DMS53 (cell line): ENCODE measurements at places on chromosomes 13 and 19.

GRCh38 chr19:29617366-29618266 lies 11.5 kb downstream of the POP4 start:
- DNase-seq: no peak

- no peak for DNase-seq
Measured at GRCh38 chr19:43780706-43781525, at the start of gene KCNN4. KCNN4 (minus strand) TSS chr19:43780973; CDS start chr19:43780861, 112 bp downstream.

GRCh38 chr13:76884186-76884906 lies 1.9 kb downstream of the KCTD12 start:
- DNase-seq: peak; percentile 63

- DNase-seq: no peak
Measured at GRCh38 chr13:50205581-50205980, 190.3 kb downstream of the KCNRG start.

DNA sequence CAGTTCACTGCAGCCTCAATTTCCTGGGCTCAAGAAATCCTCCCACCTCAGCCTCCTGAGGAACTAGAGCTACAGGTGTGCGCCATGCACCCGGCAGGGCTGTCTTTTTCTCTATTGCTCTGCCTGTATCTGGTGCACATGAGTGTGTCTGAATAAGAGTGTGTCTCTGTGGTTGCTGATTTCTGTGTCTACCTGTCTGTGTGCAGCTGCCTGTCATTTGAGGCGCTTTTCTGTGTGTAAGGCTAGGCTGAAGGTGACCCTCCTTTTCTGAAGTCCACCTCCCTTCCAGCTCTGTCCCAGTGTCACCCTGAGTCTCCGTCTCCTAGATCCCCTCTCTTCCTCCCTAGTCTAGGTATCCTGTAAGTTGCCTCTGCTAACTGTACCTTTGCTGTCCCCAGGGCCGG lies 1.5 kb upstream of the PRR12 start:
- peak; percentile 67 for DNase-seq

DNA sequence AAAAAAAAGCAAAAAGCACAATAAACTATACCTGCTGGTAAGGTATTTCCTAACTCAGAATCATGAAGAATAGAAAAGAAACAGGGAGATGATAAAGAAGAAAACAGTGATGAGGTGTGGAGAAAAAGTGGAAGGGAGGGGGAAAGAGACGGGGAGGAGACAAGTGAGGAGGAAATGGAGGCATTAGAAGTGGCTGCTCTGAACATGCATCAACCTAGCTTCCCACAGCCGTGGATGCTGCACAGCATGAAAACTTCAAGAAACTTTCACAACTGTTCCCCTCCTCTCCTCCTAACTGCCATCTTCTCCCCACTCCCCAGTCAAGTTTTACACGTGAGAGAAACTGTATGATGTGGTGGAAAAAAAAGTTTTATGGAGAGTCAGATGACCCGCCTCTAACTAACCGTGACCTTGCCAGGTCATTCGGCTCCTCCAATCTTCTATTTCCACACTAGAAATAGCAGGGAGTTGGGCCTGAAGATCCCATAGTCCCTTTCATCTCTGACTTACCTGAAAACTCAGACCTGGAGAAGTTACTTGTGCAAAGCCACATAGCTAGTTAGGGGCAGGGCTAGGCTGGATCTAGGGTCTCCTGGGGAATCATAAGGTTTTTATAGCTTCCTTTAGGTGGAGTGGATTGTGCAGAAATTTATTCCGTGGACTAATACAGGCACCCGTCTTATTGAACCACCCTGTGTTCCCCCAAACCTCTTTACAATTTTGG lies 461.9 kb downstream of the KLF5 start:
- no peak for DNase-seq

DNA sequence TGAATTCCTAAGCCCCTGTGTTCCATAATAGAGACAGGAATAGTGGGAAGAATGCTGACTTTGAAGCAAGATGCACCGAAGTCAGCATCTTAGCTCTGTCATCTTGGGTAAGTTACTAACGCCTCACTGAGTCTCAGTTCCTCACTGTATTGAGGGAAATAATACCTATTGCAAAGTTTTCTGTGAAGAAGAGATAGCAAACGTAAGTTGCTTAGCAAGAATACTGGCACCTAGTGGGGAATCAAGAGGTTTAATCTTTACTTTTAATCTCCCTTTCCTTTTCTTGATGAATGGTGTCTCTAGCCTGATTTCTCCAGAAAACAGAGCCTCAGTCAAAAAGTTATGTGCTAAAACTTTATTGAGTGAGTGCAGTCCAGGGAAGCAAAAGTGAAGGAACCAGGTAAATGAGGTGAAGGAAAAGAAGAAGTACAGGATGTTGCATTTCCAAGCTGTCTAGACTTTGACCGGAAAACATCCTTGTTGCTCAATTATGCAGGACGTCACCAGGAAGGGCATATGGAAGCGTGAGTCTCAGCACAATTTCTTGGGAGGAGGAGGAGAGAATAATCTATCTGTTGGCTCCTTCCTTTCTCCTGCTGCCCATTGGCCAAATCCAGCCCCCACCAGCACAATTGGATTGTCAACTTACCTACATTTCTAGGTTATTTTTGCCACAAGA lies 210.0 kb downstream of the B3GLCT start:
- peak; percentile 13 for DNase-seq

DNA sequence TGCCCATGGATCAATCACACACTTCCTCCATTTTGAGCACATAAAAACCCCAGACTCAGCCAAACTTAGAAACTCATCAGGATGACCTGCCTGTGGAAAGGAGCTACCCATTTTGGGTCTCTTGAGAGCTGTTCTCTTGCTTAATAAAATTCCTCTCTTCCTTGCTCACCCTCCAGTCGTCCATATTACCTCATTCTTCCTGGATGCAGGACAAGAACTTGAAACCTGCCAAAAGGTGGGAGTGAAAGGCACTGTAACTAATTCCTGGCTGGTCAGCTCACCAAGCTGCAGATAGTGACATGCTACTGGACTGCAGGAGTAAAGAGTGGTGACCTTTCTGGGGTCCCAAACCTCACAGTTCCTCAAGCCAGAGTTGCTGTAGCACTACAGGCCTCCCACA lies 20.2 kb downstream of the LIG4 start:
- peak; percentile 1 for DNase-seq

DNA sequence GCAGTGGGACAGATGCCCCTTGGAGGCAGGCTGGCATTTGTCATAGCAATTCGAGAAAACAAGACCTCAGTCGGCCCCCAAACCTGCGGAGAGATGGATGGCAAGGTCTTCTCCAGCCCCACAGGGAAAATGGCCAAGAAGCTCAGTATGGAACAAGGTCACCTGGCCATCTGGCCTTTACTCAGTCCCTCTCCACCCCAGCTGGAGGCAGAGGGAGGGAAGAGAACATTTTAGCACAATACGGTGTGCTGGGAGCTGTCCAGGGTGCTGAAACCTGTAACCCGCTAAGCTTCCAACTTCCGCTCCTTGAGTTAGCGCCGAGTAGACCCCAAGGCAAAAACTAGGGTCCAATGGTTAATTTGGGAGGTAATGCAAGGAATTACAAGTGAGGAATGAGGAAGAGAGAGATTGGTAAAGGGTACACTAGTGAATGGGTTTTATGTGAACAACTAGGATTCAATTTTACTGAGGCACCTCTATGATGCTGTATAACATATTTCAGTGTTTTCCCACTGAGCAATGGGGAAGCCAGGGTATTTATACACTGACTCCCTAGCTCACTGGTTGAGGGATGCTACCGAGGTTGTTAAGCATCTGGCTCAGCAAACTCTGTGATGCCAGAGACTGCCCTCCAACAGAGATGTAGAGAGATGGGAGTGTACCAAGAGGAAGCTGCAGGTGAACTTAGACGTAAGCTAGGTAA lies 64.3 kb downstream of the CACNA1A start:
- DNase-seq: peak; percentile 10

DNA sequence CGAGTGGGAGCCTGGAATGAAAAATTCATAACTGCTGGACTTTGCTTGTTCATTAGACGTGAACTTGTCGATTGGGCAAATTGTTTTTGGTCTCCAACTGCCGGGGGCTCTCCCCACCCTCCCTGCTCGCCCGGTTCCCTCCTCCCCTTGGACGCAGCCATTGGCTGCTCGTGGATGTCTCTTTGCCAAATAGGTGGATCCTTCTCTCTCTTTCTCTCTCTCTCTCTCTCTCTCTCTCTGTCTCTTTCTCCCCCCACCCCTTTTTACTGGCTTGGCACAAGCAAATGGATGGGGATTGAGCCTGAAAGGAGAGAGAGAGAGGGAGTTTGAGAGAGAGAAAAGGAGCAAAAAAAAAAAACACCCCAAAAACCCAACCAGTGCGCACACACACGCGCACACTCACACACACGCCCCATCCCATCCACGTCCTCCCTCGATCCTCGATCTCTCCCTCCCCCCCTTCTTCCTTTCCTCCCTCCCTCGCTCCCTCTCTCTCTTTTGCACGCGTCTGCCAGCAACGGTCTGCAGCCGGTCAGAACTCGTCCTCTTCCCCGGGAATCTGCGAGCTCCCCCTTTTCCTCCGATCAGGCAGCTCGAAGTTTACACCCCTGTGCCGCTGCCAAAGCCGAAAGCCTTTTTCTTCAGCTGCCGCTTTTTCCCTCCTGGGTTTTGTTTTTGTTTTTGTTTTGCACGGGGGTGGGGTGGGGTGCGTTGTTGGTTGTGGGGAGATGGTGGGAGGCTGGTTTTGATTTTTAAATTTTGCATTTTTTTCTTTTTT lies 27.8 kb downstream of the NFIX start:
- DNase-seq: peak; percentile 52

DNA sequence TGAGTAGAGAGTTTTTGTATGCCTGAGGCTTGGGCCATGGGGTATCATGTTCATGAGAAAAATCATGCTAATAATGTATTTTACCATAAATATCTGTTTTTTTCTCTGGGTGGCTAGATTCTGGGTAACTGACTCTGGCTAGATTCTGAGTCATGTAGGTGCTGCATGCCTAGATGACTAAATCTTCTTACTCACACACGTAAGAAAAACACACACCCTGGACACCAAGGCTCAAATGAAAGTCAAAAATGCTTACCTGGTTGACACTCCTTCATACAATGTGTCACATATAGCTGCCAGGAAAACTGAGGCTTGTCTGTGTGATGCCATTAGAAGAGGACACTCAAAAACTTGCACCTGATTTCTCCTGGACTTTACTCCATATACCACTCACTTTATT lies 597.4 kb upstream of the SLITRK1 start:
- no peak for DNase-seq
